Mononuclear cell (primary cell): ENCODE measurements at places on chromosomes 2 and 18. TPM values are rescaled to one million over a fixed set of nuclear protein-coding genes. Genes with fewer than 3 reads are reported as not detected.

The WNT10A gene
- 1.5 TPM for total RNA-seq

The SPAG16 gene
- 9.8 TPM for total RNA-seq

The SPP2 gene
- not detected for total RNA-seq

The HK2 gene
- total RNA-seq, result 8.3 TPM

The CRYGD gene
- not detected for total RNA-seq

The ABCA12 gene
- total RNA-seq, result not detected

The NT5DC4 gene
- not detected for total RNA-seq

The G6PC2 gene
- total RNA-seq, result not detected

The FAM110C gene
- 0.52 TPM for total RNA-seq

The CIB4 gene
- not detected for total RNA-seq

The MRPS5 gene
- 14.5 TPM for total RNA-seq

The GNAL gene
- total RNA-seq, result 0.84 TPM

The GRHL1 gene
- 3.9 TPM for total RNA-seq
